ENCODE measurements at places on chromosomes 5 and 9.

GRCh38 chr5:124342584-124342983 lies 403.9 kb downstream of the ZNF608 start:
- DNase-seq, result no peak

- no peak for DNase-seq
Measured at GRCh38 chr5:74567411-74567995, 73.0 kb downstream of the ENC1 start.

DNA sequence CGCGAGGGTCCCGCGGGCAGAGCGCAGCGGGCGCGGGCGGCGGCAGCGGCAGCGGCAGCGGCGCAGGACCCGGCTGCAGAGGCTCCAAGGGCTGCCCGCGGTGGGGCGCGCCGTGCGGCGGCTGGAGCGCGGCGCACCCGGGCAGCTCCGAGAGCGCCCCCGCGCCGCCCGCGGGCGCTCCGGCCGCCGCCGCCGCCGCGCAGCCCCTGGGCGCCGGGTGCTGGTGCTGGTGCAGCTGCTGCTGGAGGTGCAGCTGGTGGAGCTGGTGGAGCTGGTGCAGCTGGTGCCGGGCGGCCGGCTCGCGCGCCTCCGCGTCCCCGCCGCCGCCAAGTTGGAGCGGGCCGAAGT lies 644 bp downstream of the IER5L start:
- no peak for DNase-seq

DNA sequence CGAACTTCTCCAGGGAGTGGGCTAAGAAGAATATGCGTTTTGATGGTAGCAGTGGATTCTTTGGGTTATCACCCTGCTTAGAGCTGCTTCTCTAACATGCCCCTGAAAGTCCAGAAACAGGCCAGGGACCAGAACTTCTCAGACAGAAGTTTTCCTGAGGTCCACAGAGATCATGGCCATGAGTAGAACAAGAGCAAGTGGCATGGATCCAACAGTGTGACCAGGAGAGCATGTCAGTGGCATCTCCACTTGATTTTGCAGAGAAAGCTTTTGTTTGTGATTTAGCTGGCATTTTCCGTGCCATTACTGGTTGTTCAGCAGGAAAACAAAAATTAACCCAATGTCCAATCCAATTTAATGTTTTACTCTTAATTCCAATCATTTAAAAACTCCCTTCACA lies 298.5 kb upstream of the CD180 start:
- no peak for DNase-seq

- no peak for DNase-seq
Measured at GRCh38 chr5:86371061-86371460, 246.7 kb upstream of the COX7C start.

- DNase-seq, result no peak
Measured at GRCh38 chr9:123329329-123329955, 26.6 kb upstream of the CRB2 start.

DNA sequence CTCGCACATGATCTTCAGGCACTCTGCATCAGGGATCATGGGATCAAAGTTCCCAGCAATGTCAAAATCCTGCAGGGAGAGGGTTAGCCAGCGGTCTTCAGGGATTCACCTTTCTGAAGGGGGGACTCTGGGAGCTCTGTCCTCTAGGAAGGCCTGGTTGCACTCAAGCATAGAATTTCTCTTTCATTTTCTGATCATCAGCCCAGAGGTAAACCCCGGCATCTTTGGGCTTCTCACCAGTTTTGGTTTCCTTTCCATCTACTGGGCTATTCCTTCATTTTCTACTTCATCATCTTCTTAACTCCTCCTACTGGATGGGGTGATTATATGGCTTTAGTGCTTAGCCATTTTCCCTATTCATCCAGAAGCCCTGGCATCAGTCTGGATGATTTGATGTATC lies 4.6 kb upstream of the DND1 start:
- DNase-seq, result no peak

DNA sequence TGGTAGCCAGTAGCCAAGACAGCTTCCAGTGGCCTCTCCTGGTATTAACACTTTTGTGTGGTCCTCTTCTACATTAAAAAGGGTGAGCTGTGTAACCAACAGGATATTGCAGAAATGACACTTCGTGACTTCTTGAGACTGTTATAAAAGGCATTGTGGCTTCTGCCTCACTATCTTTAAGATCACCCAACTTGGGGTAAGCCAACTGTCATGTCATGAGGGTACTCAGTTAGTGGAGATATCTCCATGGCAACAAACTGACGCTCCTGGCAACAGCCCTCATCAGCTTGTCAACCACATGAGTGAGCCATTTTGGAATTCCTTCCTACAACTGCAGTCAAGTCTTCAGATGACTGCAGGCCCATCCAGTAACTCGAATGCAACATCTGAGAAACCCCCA lies 121.7 kb downstream of the DEPDC1B start:
- DNase-seq, result no peak

DNA sequence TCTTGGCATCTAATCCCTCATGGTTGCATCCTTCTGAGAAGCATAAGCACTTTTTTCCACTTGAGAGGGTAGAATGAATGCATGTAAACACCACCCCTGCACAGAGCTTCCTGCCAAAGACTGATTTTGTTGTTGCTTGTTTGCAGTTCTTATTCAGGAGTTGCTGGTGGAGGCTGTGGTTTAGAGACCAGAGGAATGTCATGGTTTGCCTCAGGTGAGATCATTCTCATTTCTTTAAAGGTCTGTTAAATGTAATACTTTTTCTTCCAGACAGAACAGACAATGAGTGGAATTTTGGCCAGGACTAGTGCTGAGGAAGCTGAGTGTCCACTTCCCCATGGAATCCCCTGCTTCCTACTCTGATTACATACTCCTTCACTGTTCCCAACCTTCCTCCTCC lies 3.2 kb upstream of the TNC start:
- DNase-seq, result no peak

- no peak for DNase-seq
Measured at GRCh38 chr5:133327946-133328401, 276.2 kb downstream of the HSPA4 start.

DNA sequence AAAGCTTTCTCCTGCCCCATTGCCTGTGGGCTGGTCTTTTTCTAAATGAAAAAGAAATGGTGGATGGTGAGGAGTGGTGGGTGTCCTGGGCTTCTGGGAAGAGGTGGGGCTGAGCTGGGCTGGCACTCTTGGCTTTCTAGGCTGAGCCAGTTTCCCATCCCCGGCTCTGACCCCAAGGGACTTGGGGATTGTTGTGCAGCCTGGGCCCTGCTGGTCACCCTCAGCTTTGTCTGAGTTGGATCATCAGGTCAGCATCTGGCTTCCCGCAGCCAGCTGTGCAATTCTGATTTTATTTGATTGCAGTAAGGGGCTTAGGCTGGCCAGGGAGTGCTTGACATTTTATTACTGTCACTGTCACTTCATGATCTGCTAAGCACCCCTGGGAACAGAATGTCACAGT lies 25.3 kb downstream of the GLRA1 start:
- no peak for DNase-seq

- no peak for DNase-seq
Measured at GRCh38 chr9:6978591-6978990, 220.8 kb downstream of the KDM4C start.

- DNase-seq, result no peak
Measured at GRCh38 chr9:84945878-84946538, 276.5 kb downstream of the NTRK2 start.

DNA sequence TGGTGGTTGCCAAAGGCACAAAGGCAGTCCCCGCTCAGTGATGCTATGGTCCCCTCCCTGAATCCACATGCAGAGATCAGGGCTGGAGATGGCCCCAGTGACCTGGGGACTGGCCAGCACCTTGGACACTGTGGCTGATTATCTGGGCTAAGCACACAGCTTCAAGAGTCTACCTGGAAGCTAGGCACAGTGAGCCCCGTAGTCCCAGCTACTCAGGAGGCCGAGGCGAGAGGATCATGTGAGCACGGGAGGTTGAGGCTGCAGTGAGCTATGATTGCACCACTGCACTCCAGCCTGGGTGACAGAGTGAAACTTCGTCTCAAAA lies 8.3 kb upstream of the SCGB3A1 start:
- no peak for DNase-seq

GRCh38 chr9:14311956-14312685 lies 1.8 kb downstream of the NFIB start:
- no peak for DNase-seq

GRCh38 chr5:2779459-2779858 lies 28.0 kb upstream of the IRX2 start:
- DNase-seq, result no peak

GRCh38 chr5:39148983-39149534 lies 70.3 kb downstream of the FYB1 start:
- peak; percentile 70 for DNase-seq

All from CD4-positive, alpha-beta T cell treated with Interleukin-17A for 1 hour (primary cell).